CD4-positive, alpha-beta T cell treated with Interferon gamma for 1 hour (primary cell): ENCODE measurements at places on chromosomes 16 and 17.

- DNase-seq, result no peak
Measured at GRCh38 chr17:21272881-21273792, 11.4 kb upstream of the MAP2K3 start.

DNA sequence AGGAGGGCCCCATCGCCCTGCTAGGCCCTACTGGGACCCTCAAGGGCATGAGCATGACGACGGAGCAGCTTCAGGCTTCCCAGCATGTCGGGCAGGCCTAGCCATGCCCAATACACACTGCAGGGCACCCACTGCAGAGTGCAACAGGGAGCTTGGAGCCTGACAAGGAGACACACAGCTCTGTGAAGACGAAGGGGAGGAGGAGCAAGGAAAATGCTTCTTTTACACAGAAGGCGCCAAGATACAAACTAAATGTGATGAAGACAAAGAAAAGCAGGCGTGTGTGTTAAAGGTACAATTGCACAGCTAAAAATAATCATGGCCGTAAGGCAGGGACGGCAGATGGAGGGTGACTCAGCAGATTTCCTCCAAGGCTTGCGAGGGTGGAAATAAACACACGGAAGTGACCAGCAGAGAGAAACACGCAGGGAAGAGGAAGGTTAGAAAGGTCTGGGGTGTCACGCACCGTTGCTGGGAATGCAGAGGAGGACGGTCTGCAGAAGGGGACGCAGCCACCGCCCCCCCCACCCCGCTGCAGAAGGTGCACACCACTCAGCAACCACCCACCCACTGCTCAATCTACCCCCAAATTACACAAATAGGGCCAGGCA, 108.5 kb downstream of the ZNF778 start:
- peak; percentile 31 for DNase-seq

- no peak for DNase-seq
Measured at GRCh38 chr16:361341-361871, 8.9 kb upstream of the AXIN1 start.

- no peak for DNase-seq
Measured at GRCh38 chr17:80026359-80027042, 9.2 kb downstream of the TBC1D16 start.

DNA sequence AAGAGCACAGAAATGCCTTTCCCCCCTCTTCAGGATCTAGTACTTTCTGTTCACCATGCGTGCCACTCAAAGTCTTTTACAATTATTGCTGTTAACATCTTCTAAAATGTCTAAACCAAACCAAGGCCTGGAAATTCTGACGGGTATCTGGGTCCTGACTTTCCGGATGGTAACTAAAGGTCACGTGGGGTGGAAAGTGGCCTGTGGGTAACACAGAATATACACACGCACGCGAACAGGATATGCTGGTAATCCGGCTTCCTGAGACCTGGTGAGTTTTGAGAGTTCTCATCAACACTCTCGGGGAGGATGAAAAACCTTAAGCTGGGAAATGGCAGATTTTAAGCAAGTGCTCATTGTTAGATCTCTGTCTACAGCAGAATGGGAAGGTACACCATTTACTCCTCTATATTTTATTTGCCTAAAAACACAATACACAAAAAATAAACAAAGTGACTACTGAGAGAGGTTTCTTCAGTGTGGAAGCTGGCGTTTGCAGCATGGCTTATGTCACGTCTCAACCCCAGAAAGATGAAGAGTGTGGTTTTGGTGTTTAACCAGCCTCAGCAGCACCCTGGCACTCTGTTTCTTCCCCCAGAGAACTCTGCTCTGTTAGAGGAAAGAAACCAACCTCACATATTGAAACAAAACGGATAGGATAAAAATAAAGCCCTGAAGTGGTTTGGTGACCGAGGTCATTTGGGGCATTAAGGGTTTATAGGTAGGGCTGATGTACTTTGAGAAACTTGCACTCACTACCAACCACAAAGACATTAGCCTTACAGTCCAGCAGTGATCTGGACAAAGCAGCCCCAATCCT, 37.3 kb downstream of the SMG6 start:
- DNase-seq, result peak; percentile 81

GRCh38 chr17:6675201-6675825, 23.8 kb downstream of the C17orf100 start:
- no peak for DNase-seq

DNA sequence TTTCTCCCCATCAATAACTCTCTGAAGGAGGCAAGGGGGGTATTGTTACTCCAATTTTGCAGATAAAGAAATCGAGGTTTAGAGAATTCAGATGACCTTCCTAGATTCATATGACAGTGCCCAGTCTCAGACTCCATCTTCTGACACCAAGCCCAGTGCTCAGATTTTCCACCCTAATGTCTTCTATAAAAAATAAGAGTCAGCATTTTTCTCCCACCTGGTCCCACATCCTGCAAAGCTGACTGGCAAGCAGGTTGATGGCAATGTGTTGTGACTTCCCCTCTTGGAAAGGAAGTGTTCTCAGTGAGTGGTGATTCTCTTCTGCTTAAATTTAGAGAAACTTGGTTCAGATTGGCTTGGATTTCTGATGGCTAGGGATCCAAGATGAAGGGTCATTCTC, 129.4 kb downstream of the SOX9 start:
- DNase-seq, result no peak

- no peak for DNase-seq
Measured at GRCh38 chr17:76893623-76894334, 25.6 kb downstream of the MGAT5B start.

DNA sequence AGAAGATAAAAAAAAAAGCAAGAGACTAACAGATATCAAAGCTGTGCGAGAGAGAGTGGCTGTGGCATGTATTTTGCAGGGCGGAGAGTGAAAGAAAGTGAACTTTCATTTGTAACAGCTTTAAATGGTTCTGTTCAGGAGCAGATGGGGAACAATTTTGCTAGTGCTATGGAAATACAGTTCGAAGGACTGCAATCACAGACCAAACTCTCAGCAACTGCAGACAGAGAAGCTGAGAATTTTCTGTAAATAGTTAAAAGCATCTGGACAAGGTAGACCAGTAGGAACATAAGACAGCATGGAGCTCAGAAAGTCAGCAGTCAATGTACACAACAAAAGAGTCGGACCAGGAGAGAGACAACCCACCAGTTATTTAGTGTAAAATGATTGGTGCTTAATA, 62.3 kb downstream of the TBX4 start:
- no peak for DNase-seq

- DNase-seq, result no peak
Measured at GRCh38 chr16:71956486-71956885, 43.7 kb downstream of the PKD1L3 start.

GRCh38 chr17:8492121-8492520, 56.4 kb downstream of the NDEL1 start:
- DNase-seq, result no peak

- no peak for DNase-seq
Measured at GRCh38 chr17:79399610-79400144, 211.2 kb downstream of the RBFOX3 start.

DNA sequence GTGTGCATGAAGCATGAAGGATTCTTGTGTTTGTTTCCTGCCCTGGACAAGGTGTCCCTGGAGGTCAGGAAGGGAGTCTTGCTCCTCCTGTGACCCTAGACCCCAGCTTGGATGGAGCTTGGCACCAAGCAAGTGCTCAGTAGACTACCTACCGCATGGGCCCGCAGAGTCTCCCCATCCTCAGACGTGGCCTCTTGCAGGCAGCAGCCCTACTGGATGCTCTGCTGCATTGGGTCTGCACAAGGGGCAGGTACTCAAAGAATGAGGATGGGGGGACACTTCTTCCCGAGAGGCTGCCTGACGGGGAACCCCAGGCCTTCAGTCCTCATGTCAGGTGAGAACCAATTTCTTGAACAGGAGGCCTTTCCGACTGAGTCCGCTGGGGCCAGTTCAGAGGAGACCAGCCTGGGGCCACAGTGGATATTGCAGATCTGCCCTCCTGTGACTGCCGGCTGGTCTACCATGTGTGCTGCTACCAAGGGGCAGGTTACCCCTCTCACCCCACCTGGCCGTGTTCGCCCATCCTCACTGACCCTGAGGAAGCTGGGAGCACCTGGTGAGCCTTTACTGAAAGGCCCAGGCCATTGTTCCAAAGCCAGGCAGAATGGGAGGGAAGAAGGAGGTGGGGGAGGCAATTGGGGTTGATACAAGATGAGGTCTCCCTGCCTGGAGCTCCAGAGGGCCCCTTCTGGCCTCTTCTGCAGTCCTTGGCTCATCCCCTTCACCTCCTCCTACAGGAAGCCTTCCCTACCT, 206.3 kb downstream of the RAB11FIP4 start:
- DNase-seq, result no peak

DNA sequence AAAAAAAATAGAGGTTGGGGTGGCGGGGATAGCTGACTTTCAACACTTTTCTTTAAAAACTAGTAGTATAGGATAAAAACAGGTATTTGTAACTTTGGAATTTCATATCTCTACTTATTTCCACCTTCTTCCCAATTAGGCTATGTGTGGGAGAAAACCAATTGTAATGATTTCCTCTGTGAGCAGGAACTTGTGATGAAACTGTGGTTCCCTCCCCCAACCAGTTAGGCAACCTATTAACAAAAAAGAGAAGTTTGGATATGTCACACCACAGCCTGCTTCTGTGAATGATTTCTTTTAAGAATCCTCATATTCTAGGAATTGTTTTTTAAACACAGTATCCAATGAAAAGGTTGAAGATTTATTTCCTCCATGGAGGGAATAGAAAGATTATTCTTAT, 1.9 kb downstream of the IGSF6 start:
- DNase-seq, result peak; percentile 35
